ENCODE measurements at places on chromosomes 3 and 15.
A peak's percentile ranks its signal among the peaks of the same experiment; 100 is the strongest.

GRCh38 chr3:148319161-148319915, 378.4 kb upstream of the AGTR1 start:
- DNase-seq = no peak

GRCh38 chr3:191246630-191247029, 47.6 kb downstream of the OSTN start:
- no peak for DNase-seq

GRCh38 chr3:127673191-127674100, 694 bp downstream of the ABTB1 start:
- no peak for DNase-seq

DNA sequence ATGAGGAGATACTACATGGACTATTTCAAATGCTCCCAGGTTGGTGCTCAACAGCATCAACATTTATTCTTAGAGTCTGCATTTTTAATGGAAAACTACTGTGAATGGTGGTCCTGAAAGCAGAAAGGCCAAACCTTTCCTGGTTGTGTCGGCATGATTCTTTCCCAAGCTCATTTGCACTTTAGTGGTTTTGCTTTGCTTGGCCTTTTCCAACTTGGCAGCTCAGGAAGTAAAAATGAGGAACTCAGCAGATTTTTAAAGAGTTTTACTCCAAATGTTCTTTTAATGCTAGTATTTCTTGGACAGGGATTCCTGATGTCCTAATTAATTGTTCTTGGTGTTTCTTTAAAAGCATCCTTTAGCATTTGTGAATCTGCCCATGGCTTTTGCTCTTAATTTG, 197.4 kb downstream of the SLC9A9 start:
- no peak for DNase-seq

DNA sequence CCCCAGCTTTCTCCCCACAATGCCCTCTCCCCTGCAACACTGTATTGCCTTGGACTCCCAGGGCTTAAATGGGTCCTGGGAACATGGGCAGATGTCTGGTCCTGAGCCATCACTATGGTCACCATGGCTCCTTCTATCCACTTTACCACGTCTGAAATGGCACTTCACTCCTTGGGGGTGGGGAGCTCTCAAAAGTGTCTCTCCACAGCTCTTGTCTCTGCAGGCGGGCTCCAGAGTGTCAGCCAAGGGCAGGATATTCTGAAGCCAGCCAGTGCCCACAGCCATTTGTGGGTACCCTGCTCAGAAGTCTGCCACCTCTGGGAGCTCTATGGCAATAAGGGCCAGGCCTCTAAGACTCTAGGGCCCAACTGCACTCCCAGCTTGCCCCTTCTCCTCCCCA, 163.9 kb downstream of the PPM1L start:
- DNase-seq = peak; percentile 77

- DNase-seq = no peak
Observed at GRCh38 chr15:52252781-52253180, 42.8 kb downstream of the MYO5C start.

- DNase-seq = no peak
Observed at GRCh38 chr3:99094606-99095005, 193.1 kb upstream of the DCBLD2 start.

DNA sequence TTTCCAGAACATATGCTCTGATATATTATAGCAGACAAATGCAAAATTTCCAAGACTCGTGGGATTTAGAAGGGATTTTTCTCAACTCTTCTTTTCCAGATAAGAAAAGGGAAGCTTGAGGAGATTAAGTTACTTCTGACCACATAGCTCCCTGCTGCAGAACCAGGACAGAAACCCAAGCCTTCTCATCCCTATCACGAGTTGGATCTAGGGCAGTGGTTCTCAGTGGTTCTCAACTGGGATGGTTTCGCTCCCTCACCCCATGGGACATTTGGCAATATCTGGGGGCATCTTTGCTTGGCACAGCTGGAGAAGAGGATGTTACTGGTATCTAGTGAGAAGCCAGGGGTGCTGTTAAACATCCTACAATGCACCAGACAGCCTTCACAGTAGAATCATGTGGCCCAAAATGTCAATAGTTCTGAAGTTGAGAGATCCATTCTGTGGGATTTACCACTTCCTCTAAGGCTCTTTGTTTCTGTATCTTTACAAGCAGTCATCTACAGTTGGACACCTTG, 64.2 kb downstream of the LIPC start:
- DNase-seq = no peak

- no peak for DNase-seq
Observed at GRCh38 chr3:9912294-9912935, 4.5 kb upstream of the IL17RC start.

DNA sequence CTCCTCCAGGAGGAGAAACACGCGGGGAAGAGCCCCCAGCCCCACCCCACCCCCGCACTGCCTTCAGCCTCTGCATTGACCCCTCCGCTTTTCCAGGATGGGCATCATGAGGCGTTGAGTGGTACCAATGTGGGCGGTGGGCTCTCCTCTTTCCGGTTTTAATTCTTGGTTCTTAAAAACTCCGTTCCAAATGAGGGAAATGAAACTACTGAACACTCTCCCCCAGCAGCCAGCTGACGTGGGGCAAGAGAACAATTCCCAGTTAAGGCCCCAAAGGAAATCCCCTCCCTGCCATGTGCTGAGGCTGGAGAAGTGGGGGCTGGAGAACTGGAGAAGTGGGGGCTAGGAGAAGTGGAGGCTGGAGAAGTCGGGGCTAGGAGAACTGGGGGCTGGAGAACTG, 5.3 kb upstream of the NRROS start:
- DNase-seq = no peak

GRCh38 chr3:130770644-130771043, 24.0 kb upstream of the PIK3R4 start:
- no peak for DNase-seq

Measured in NCI-H187 (cell line).